Activated T-helper 1 cell treated with anti-CD3 and anti-CD28 coated beads, Interleukin-2, amount 50 U/mL, for 16 hours (primary cell): ENCODE measurements at places on chromosomes 4 and X.

- DNase-seq: no peak
Observed at GRCh38 chrX:70032792-70033191, 16.9 kb downstream of the AWAT2 start.

- DNase-seq: no peak
Observed at GRCh38 chr4:89268679-89269078, 38.9 kb downstream of the GPRIN3 start.

- DNase-seq: no peak
Observed at GRCh38 chr4:68872643-68873502, 57.1 kb downstream of the UGT2B10 start.

GRCh38 chr4:151942971-151943370, 182.2 kb upstream of the GATB start:
- DNase-seq: no peak

DNA sequence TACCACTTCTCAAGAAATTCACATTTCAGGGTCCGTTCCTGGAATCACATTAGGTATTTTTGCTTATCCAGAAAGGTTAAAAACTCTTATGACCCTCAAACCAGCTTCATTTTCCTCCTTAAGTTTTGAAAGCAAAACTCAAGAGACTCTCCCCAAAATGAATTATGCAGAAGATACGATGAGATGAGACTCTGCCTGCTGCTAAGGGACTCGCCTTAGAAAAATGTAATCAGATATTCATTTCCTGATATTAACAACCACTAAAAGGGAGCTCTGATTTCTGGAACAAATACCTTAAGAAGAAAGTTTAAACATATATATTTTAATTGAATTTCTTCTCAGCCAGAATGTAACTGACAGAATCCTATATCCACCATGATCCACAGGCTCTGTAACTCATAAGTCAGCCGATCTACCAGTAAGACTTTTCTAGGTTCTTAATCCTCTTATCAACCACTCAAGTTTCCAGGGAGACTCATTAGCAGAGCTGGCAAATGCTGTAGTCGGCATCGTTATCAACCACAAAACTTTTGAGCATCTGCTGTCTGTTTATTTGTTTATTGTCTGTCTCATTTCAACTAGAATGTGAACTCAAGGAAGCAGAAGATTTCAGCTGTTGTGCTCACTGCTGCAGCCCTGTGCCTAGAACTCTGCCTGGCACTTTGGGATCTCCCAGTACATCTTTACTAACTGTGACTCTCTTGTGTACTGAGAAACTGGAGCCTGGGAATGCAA, 112.5 kb downstream of the LDB2 start:
- DNase-seq: no peak

GRCh38 chr4:183364025-183364424, 41.8 kb upstream of the CLDN24 start:
- DNase-seq: no peak

- no peak for DNase-seq
Observed at GRCh38 chrX:131747173-131747572, 203.3 kb downstream of the OR13H1 start.

DNA sequence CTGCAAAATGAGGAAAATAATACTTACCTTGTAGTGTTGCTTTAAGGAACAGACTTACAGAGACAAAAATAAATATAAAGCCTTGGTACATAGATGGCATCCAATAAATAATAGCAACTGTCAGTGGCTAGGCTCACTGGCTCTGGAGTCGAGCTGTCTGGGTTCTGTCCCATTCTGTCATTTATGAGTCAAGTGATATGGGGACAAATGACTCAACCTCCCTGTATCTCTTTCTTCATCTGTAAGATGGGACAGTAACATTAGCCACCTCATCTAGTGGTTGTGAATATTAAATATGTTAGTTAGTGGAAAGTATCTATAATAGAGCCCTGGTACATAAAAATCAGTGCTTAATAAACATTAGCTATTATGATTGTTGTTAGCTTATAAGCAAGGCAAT, 16.7 kb upstream of the GATB start:
- no peak for DNase-seq

GRCh38 chr4:73653695-73654106, 33.5 kb upstream of the RASSF6 start:
- DNase-seq: no peak

DNA sequence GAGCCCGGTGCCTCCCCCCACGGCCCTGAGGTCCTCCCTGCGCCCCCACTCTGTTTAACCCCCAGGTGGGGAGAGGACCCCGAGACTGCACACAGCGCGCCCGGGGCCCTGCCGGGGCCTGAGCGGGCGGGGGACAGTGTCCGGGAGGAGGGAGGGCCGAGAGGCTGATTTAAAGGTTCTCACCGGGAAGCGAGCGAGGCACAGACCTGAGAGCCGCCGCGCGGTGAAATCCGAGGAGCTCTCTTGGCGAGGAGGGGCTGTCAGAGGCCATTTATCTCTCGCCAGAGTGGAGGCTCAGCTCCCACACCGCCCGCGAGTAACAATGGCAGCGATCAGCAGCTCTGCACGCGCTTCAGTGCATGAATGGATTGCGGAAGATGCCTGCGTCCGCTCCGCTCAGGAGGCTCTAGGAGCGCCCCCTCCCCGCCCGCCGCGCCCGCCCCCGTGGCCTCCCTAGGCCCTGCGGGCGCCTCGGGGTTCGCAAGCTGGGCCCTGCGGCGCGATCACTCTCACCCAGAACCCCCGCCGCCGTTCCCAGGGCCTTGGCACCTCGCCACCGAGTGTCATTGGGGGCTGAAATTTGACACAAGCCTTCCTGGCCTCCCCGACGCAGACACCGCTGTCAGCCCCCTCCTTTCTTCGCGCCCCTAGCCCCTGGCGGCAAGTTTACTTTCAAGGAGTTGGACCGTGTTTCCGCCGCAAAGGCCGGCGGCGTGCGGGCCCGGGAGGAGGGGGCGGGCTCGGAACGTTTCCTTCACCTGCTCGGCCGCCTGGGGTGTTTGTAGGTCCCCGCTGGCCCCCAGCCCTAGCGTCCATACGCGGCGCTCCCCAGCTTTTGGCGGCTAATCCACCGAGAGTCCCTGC, 48.7 kb upstream of the BCOR start:
- DNase-seq: no peak

GRCh38 chr4:26896636-26897035, 36.0 kb downstream of the STIM2 start:
- DNase-seq: no peak

GRCh38 chrX:123422875-123423274, 238.8 kb downstream of the GRIA3 start:
- no peak for DNase-seq

DNA sequence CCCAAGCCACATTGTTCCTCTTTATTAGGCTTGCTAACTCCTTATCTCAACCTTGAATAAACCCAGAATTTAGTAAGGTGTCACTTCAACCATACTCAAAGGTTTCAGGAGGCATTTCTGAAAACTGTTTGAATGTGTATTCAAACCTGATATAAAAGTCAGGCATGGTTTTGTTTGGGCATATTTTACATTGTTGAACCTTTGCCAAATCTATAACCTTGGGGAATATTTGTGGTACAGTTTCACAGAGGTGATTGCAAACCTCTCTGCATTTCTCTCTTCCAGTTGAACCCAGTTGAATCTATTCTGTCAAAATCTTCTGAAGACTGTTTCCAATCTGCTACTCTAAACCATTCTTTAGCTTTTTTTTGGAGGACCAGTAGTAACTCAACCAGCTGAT, 409.0 kb downstream of the TECRL start:
- no peak for DNase-seq

- no peak for DNase-seq
Observed at GRCh38 chr4:80069837-80070731, 2.9 kb downstream of the ANTXR2 start.
